ENCODE measurements at places on chromosomes 7 and 10.

GRCh38 chr7:113367041-113367586 is 248.8 kb upstream of the SMIM30 start:
- no peak for DNase-seq

DNA sequence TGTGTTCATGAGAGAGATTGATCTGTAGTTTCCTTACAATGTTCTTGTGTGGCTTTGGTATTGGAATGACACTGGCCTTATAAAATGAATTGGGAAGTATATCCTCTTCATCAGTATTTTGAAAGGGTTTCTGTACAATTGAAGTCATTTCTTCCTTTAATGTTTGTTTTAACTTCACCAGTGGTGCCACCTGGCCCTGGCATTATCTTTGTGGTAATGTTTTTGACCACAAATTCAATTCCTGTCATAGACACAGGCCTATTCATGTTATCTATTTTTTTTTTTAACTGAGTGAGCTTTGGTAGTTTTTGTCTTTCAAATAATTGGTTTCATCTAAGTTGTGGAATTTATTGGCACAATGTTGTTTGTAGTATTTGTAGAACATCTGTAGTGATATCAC is 127.7 kb downstream of the CDK14 start:
- no peak for DNase-seq

- DNase-seq, result no peak
These were observed 157.9 kb downstream of the PLXDC2 start for GRCh38 chr10:19974138-19974537.

DNA sequence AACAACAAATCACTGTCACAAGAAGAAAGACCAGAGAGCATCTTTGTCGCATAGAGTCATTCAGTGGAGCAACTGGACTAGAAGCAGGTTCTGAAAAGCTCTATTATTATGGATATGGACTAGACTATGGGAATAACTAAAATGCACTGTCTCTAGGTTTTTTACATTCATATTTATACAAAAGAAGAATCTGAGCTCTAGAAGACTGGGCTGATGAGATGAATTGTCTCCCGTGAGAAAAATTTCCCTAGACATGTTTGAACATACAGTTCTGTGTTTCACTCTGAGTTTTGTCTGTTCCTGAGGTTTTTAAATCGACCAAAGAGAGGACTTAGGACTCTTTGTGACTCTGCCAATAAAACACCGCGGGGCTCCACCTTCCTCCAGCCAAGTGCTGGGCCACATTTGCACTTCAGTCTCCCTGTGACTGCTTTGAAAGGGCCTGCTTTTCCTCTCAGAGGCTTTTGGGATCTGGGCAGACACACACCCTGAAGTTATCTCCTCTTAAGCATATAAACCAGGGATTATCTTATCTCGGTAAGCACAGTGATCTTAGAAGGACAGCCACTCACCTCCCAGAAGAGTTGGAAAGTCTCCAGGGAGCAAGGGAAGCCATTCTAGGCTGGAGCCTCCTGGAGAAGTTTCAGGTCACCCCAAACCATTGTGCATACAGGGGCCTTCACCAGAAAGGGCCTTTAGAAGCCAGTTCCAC is 101.0 kb upstream of the JCAD start:
- no peak for DNase-seq

- DNase-seq, result no peak
These were observed 50.0 kb downstream of the SLC37A3 start for GRCh38 chr7:140348161-140348849.

Data from coronary artery (tissue), 2 donors.